Upper lobe of left lung (tissue), 6 donors: ENCODE measurements at places on chromosomes 7 and 10.

DNA sequence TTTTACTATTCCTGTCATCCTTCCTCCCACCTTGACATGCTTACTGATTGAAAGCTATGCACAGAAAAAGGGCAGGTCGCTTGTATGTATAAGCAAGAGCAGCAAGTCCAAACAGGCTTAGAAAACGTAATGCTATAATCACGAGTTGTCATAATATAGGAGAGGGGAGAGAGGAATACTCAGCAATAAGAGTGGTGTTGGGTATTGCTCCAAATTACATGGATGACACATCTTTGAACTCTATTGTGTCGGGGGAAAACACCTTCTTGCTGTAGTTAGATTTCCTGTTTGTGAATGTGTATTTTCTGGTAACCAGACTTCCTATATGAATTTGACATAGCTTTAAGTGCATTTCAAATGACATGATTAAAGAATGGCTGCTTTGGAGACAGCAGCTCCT, 7.5 kb downstream of the MET start:
- no peaks in the 10 kb centered on the region for H3K36me3 ChIP-seq
- H3K4me1 ChIP-seq, result no peaks in the 10 kb centered on the region
- H3K4me3 ChIP-seq, result no peak overlapping the region
- H3K27me3 ChIP-seq, result no peaks in the 10 kb centered on the region
- no peak overlapping the region for H3K27ac ChIP-seq
- no peak for DNase-seq

DNA sequence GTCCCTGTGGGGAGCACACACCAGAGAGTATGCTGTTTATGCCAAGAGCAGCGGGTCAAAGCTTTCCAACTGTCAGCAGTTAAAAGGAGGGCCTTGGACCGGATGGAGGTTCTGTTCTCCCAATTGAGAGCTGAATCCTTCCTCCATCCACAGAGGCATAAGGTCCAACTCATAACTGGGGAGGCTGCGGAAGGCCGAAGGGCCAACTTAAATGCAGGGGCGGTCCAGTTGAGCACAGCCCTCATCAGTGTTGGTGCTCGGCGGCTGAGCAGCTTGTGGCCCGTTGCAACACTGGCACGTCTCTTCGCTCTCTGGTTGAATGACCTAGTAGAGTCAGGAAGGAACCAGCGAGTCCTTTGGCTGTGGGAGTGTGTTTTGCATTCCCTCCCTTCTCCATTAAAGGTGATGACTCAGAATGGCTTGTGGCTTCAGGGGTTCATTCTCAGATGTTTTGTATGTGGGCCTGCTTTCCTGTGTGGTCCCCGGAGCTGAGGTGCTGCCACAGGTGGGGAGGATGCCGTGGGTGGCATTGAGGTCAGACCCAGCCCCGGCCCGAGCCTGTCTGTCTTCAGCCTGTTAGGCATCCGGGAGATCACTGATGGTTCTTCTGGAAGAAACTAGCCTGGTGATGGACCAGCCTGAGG, 44.8 kb upstream of the DMBT1 start:
- no peaks in the 10 kb centered on the region for H3K4me1 ChIP-seq
- H3K36me3 ChIP-seq, result peaks cover 18% of the 10 kb centered on the region
- H3K4me3 ChIP-seq, result no peak overlapping the region
- H3K27ac ChIP-seq, result no peak overlapping the region
- no peaks in the 10 kb centered on the region for H3K27me3 ChIP-seq

GRCh38 chr7:14236834-14237233, 247.4 kb upstream of the ETV1 start:
- no peaks in the 10 kb centered on the region for H3K4me1 ChIP-seq
- H3K4me3 ChIP-seq, result no peak overlapping the region
- no peak for DNase-seq
- H3K27me3 ChIP-seq, result no peaks in the 10 kb centered on the region
- no peaks in the 10 kb centered on the region for H3K36me3 ChIP-seq

DNA sequence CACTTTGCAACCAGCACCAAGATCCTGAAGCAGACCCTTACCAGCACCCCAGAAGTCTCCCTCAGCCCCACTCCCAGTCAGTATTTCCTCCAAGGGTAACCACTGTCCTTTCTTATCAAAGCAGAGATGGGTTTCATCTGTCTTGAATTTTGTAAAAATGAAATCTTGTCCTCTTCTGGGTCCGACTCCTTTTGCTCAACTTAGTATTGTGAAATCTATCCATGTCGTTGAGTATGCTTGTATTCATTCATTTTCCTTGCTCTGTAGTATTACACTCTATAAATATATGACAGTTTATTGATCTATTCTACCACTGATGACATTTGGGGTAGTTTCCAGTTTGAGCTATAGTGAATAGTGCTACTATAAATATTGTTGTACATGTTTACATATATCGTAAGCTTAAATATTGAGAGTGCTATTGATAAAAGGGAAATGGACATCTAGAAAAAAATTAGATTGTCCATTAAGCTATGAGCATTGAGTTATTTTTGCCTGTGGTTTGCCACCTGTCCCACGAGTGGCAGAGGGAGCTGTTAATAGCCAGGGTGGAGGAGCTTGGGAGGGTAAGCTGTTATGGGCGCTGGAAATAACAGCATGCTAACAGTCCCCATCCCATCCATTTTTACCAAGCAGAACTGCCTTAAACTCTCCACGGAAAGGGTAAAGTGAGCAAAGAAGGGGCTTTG, 36.5 kb downstream of the AIFM2 start:
- no peaks in the 10 kb centered on the region for H3K36me3 ChIP-seq
- H3K4me3 ChIP-seq, result no peak overlapping the region
- no peak for DNase-seq
- H3K27ac ChIP-seq, result no peak overlapping the region
- no peaks in the 10 kb centered on the region for H3K4me1 ChIP-seq

DNA sequence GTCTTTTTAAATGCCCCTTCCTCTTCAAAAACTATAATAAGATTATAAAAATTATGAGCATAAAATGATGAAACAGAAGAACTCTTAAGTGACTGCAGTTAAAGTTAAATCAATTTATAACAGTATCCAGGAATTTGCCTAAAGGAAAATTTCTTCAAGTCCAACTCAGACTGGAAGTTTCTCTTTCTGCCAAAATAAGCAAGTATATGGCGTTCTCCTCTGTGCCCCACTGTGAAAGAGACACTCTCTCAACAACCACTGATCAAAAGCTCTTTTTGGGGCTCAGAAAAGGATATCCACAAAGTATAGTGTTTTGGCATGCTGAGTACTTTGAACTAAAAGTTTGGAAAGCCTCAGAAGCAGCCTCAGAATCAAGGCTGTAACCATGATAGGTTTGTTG, 139.9 kb downstream of the SKIDA1 start:
- no peaks in the 10 kb centered on the region for H3K4me1 ChIP-seq
- no peak overlapping the region for H3K4me3 ChIP-seq

- H3K4me3 ChIP-seq, result no peak overlapping the region
- no peak overlapping the region for H3K27ac ChIP-seq
- no peaks in the 10 kb centered on the region for H3K4me1 ChIP-seq
- no peaks in the 10 kb centered on the region for H3K36me3 ChIP-seq
- DNase-seq, result no peak
These were observed 71.4 kb downstream of the ELMO1 start for GRCh38 chr7:37377231-37377630.

DNA sequence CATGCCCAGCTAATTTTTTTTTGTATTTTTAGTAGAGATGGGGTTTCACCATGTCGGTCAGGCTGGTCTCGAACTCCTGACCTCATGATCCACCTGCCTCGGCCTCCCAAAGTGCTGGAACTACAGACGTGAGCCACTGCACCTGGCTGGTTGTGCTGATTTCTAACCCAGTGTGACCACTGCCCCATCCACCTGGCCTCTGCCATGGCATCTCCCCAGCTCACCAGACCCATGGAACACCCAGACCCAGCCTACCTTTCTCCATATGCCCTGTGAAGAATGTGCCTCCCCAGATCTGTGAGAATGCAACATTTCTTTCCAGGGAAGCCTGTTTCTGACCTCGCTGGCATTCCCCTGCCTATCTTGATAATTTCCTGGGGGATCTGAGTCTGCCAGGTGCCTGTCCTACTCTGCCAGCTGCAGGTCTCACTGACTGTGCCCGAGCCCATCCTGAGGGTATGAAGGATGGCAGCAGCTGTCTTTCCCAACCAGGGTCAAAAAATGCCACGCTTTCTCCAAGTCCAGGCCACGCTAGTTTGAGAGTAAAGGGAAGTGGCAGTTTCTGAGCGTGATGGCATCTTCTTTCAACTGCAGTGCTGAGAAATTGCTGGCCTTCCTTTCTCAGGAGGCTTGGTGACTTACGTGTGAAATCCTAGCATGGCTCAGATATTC, 324.4 kb upstream of the ZNF32 start:
- H3K36me3 ChIP-seq, result no peaks in the 10 kb centered on the region
- no peak overlapping the region for H3K4me3 ChIP-seq

DNA sequence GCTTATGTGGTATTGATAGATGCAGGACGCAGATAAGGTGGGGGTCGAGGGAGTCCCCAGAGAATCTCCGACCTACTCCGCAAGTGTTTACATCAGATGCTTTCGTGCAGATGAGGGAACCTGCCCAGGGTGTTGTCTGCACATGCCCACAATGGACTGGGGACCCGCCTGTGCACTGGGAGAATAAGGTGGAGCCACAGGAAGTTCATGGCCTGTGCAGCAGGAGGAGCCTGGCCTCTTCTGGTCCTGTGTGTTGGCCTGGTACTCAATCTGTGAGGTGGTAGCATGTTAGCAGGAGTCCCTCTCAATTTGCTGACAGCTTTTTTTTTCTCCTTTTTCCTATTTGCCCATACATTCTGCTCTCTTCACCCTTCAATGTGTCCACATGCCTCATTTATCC, 54.1 kb upstream of the AKR1C1 start:
- no peak for DNase-seq
- no peaks in the 10 kb centered on the region for H3K27me3 ChIP-seq
- no peak overlapping the region for H3K4me3 ChIP-seq
- H3K27ac ChIP-seq, result no peak overlapping the region
- H3K4me1 ChIP-seq, result no peaks in the 10 kb centered on the region
- H3K36me3 ChIP-seq, result no peaks in the 10 kb centered on the region

GRCh38 chr7:148042935-148043631, 547.5 kb upstream of the C7orf33 start:
- DNase-seq, result no peak
- H3K36me3 ChIP-seq, result no peaks in the 10 kb centered on the region
- H3K27ac ChIP-seq, result no peak overlapping the region
- H3K4me1 ChIP-seq, result no peaks in the 10 kb centered on the region

- no peak overlapping the region for H3K27ac ChIP-seq
- no peaks in the 10 kb centered on the region for H3K4me1 ChIP-seq
- H3K27me3 ChIP-seq, result no peaks in the 10 kb centered on the region
- no peak for DNase-seq
- no peak overlapping the region for H3K4me3 ChIP-seq
- no peaks in the 10 kb centered on the region for H3K36me3 ChIP-seq
These were observed 29.5 kb downstream of the MDH2 start for GRCh38 chr7:76077435-76077834.

DNA sequence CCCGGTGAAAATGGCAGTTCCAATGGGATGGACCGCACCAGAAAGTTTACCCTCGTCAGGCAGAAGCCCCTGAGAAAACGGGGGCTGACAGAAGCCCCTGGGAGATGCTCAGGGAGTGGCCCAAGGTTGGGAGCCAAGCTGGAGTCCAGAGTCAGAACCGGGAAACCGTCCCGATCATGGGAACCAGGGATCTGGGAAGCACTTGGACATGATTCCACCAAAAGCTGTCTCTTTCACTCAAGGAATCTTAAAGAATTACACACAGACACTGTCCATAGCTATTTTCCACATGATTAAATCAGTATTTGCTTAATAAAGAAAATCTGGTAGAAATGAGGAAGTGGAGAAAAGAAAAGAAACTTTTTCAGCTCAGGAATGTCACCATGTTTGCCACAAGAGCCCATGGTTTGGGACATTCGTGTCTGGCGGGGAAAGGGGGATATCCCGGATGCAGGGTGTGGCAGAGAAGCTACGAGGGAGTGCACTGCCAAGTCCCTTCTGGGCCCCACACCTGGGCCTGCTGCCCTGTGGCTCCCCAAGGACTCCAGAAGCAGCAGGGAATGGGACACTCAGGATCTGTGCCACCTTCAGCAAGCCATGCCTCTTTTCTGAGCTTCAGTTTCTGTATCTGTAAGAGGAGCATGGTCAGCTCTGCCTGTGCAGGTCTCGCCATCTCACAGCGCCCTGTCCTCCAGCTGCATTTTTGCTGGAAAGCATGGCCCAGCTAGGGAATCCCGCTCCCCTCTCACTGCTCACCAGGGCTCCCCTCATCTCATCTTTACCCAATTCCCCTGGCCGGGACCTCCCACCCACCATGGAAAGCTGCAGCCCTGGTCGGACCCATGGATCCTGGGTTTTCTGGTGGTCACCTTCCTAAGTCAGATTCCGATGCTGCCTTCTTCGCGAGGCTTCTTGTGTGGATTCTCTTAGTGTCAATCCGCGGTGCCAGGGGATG, 225.1 kb upstream of the GRB10 start:
- H3K27ac ChIP-seq, result no peak overlapping the region
- no peaks in the 10 kb centered on the region for H3K27me3 ChIP-seq
- H3K4me1 ChIP-seq, result no peaks in the 10 kb centered on the region
- DNase-seq, result no peak
- H3K36me3 ChIP-seq, result no peaks in the 10 kb centered on the region

DNA sequence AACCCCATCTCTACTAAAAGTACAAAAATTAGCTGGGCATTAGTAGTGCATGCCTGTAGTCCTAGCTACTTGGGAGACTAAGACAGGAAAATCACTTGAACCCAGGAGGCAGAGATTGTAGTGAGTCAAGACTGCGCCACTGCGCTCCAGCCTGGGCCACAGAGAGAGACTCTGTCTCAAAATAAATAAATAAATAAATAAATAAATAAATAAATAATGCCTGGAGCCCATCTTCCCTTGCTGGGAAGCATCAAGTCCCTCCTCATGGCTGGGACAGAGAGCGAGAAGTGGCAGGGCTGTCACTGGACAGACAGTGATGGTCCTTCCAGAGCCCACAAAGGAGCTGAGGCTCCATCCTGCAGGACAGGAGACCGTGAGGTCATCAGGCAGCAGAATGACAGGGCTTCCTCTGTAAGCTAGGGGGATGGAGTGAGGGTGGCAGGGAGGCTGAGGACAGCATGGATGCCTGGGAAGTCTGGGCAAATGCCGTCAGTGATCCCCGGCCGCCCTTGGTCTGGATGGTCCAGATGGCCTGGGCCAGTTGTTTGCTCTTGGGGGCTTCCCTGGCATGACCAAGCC, 36.4 kb upstream of the ELN start:
- peaks cover 4% of the 10 kb centered on the region for H3K4me1 ChIP-seq
- no peak overlapping the region for H3K4me3 ChIP-seq
- H3K27ac ChIP-seq, result peak overlapping the region; percentile 13
- H3K36me3 ChIP-seq, result no peaks in the 10 kb centered on the region
- H3K27me3 ChIP-seq, result no peaks in the 10 kb centered on the region

DNA sequence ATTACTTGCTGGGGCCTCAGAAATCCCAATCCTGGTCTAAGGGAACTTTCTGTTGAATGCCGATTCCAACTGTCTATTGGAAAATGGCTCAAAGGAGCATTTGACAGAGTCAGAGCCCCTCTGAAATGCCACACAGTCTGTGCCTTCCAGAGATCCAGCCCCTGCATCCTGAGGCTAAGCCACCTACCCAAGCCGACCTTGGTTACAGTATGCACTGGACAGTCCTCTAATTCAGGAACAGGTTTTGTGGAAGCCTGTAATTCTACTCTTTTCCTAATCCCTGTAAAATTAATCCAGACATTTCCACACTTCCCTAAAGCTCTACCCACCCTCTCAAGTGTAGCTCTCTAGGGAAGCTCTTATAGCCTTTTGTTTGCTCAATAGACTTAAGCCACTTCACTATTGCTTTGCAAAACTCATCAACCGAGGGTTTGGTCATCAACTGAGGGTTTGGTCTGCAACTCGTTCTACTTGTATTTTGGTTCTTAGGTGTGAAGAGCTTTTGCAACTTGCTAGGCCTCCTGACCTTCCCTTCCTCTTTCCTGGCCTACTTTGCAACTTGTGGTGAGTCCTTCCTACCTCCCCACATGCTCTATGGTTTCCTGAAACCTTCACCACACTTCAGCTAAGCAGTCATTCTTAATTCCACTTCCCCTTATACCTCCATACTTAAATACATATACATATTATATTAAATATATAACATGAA, 364.8 kb downstream of the SFMBT2 start:
- DNase-seq, result no peak
- peaks cover 27% of the 10 kb centered on the region for H3K4me1 ChIP-seq
